Daoy (cell line): ENCODE measurements at places on chromosomes 4 and X.

- DNase-seq = no peak
Observed at GRCh38 chrX:95044331-95044730, 1370.3 kb downstream of the FAM133A start.

- DNase-seq = peak; percentile 26
Observed at GRCh38 chr4:16026160-16026761, 57.6 kb downstream of the PROM1 start.

GRCh38 chrX:19810802-19811201 lies 76.6 kb downstream of the SH3KBP1 start:
- DNase-seq = no peak

GRCh38 chrX:37854748-37855147 lies 7.4 kb upstream of the DYNLT3 start:
- no peak for DNase-seq

DNA sequence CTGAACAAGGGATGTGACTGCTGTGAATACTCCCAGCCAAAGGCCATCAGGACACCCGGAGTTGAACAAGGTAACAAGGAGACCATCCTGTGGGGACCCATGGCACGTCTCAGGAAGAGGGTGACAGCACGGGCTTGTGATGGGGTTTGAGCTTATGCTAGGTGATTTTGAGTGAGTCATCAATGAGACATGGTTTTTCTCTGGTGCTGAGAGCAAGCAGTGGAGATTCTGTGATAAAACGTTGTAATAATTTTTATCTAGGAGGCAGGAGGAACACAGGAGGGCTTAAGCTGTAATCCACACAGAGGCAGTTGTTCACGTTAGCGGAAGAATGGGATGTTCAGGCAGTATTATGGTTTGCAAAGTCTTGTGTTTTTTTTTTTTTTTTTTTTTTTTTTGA lies 36.0 kb downstream of the TRIML1 start:
- DNase-seq = no peak

- DNase-seq = peak; percentile 4
Observed at GRCh38 chr4:144611850-144612249, 34.1 kb upstream of the HHIP start.

- DNase-seq = peak; percentile 14
Observed at GRCh38 chrX:120365320-120365719, 3.4 kb downstream of the ATP1B4 start.

DNA sequence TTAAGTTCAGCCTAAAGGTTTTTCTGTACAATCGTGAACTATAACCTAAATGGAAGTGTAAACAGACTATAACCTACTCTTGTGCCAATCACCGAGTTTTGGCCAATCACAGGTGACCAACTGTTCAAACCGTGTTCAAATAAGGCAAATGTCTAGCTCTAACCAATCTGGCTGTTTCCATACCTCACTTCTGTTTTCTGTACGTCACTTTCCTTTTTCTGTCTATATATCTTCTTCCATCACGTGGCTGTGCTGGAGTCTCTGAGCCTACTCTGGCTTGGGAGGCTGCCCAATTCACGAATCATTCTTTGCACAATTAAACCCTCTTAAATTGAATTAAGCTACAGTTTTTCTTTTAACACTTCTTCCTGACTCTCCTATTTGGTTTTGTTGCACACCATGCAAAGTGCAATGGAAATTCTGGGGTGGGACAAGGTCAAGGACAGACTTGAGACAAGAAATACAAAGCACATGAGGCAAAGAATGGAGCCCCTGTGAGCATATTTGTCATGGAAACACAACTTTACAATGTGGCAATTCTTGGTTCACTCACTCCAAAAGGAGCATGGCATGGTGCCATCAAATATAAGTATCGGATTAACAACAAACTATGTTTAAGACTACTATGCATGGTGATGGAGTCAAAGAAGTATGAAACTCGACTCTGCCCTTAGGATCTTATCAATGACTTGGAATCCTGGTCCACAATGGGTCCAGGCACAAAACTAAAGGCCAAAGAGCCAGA lies 115.7 kb upstream of the FAM9B start:
- no peak for DNase-seq

DNA sequence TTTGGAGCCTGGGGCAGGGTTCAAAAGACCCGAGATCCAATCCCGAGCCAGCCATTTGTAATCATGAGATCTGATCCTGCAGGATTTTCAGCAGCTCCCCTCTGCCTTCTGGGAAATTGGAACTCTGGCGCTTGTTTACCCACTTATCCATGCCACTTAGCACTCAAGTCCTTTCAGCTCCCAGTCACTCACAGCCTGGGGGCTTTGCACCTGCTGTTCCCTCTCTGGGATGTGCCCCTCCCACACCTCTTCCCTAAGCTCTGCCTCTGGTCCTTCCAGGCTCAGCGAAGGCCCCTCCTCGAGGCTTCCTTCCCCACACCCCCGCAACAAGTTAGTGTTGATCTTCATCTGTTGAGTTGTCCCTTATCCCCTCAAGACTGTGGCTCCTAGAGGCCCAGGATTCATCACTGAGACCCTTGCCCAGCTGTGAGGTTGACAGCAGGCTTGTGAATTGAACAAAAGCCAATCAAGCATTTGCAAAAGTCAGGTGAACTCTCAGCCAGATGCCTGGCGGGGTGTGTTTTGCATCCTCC lies 99.1 kb upstream of the AFAP1 start:
- no peak for DNase-seq

DNA sequence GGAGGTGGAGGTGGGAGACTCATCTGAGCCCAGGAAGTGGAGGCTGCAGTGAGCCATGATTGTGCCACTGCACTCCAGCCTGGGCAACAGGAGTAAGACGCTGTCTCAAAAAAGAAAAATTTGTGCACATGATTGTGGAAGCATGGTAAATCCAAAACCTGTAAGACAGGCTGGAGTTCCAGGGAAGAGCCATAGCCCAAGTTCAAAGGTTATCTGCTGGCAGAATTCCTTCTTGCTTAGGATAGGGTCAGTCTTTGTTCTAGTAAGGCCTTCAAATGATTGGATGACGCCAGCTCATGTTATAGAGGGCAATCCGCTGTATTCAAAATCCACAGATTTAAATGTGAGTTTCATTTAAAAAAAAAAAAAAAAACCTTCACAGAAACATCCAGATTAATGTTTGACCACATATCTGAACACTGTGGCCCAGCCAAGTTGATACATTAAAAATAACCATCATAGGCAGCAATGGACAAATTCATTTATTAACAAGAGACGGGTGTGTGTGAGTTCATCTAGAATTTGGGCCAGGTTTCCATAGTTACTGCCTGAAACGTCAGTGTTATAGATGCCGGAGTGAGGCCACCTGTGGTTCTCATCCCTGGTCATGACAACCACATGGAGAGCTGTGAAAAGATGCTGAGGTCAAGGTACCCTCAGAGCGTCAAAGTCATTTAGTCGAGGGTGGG lies 35.2 kb upstream of the SLC2A9 start:
- DNase-seq = no peak

DNA sequence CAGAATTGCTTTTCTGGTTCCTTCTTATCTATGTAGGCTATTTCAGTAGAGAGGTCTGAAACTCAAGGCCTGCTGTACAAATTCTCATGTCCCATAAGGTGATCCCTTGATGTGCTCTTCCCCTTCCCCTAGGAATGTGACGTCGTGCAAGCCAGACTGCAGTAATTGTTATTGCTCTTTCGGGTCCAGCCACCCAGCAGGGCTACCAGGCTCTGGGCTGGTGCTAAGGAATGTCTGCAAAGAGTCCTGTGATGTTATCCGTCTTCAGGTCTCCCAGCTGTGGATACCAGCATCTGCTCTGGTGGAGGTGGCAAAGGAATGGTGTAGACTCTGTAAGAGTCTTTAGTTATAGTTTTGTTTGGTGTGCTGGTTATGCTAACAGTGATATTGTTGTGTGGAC lies 378.7 kb downstream of the C4orf33 start:
- no peak for DNase-seq

- no peak for DNase-seq
Observed at GRCh38 chr4:114366368-114366767, 232.2 kb upstream of the UGT8 start.

DNA sequence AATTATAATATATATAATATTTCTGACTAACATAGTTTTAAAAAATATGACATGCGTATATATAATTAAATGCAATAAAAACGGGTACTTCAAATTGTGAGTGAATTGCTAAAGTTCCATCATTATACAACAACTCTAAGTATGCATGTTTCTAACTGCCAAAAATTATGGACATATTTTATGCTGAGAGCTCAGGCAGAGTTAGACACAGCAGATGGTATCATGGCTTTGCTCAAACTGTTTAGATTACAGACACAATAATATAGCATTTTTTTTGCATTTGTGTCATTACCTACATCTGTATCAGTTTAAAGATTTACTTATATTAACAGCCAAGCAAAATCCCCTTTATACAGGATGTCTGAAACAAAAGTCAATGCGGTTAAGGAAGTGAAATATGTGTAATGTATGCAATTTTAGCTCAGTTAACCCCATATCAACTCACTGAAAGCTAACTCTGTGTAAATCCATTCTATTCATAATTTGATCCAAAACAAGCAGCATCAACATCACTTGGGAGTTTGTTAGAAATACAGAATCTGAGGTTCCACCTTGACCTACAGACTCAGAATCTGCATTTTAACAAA lies 119.1 kb upstream of the CNKSR2 start:
- DNase-seq = no peak

- no peak for DNase-seq
Observed at GRCh38 chrX:23380581-23380980, 45.9 kb downstream of the PTCHD1 start.

- DNase-seq = no peak
Observed at GRCh38 chrX:109911046-109911445, 91.9 kb upstream of the TMEM164 start.

- DNase-seq = no peak
Observed at GRCh38 chr4:47972181-47972580, 44.3 kb downstream of the CNGA1 start.

GRCh38 chr4:142909908-142910307 lies 63.8 kb upstream of the INPP4B start:
- no peak for DNase-seq

DNA sequence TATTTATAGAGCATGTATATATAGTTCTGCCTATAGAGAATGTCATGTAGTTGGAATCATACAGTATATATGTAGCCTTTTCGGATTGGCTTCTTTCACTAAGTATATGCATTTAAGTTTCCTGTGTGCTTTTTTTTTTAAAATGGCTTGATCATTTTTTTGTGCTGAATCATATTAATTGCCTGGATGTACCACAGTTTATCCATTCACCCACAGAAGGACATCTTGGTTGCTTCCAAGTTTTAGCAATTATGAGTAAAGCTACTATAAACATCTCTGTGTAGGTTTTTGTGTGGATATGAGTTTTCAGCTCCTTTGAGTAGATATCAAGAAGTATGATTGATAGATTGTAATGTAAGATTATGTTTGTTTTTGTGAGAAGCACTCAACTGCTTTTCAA lies 23.8 kb downstream of the PTTG2 start:
- no peak for DNase-seq

- DNase-seq = no peak
Observed at GRCh38 chr4:2930758-2931511, 32.3 kb downstream of the NOP14 start.

- no peak for DNase-seq
Observed at GRCh38 chr4:27844376-27844775, 983.7 kb downstream of the STIM2 start.

GRCh38 chr4:23384741-23385140 lies 505.1 kb downstream of the PPARGC1A start:
- DNase-seq = peak; percentile 53

DNA sequence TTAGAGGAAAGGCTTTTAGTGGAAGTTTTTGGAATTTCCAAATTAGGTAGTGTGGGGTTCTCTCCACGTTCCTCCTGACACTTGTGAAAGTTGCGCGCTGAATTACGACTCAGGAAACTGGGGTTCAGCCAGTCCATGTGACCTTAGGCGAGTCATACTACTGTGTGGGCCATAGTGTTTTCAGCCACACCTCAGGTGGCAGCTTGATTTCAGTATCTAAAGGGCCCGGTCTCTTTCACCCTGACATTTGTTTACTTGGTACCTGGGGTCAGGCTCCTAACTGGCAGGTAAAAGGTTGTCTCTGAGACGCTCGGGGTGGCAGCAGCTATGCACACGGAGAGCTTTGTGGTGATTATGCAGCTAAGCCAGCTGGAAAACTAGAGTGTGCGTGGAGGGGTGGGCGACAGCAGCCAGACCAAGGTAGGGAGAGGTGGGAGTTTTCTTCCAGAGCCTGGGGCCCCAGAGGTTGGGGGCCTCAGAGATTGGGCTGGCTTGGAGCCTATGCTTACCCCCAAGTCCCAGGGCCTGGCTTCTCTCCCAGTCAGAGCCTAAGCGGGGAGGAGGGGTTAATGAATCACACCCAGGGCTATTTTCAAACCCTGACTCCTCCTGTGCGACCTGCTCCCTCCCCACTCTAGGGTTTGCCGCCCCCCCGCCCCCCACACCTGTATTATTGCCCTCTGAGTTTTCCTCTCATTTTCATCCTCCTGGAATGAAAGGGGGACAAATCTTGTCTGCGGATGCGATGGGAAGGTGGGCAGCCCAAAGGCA lies 47.2 kb downstream of the STARD8 start:
- DNase-seq = peak; percentile 21
